ENCODE measurements at places on chromosomes 7 and 10. TPM values are rescaled to one million over a fixed set of nuclear protein-coding genes. Genes with fewer than 3 reads are reported as not detected.

The PCGF6 gene
- 10.4 TPM for total RNA-seq

The PHYH gene
- 16.0 TPM for total RNA-seq

The CHAT gene
- total RNA-seq = not detected

The TMEM229A gene
- not detected for total RNA-seq

The HOXA9 gene
- 17.1 TPM for total RNA-seq

The FAM107B gene
- total RNA-seq = 19.0 TPM

The C10orf120 gene
- total RNA-seq = not detected

The TAC1 gene
- total RNA-seq = not detected

The TRIM56 gene
- total RNA-seq = 16.0 TPM

The SLK gene
- 48.8 TPM for total RNA-seq

The EVX1 gene
- not detected for total RNA-seq

The KLF14 gene
- total RNA-seq = under 0.01 TPM

The TMEM139 gene
- total RNA-seq = not detected

The SH2D4B gene
- not detected for total RNA-seq

The EFCAB10 gene
- total RNA-seq = not detected

The MKX gene
- 6.9 TPM for total RNA-seq

DNA sequence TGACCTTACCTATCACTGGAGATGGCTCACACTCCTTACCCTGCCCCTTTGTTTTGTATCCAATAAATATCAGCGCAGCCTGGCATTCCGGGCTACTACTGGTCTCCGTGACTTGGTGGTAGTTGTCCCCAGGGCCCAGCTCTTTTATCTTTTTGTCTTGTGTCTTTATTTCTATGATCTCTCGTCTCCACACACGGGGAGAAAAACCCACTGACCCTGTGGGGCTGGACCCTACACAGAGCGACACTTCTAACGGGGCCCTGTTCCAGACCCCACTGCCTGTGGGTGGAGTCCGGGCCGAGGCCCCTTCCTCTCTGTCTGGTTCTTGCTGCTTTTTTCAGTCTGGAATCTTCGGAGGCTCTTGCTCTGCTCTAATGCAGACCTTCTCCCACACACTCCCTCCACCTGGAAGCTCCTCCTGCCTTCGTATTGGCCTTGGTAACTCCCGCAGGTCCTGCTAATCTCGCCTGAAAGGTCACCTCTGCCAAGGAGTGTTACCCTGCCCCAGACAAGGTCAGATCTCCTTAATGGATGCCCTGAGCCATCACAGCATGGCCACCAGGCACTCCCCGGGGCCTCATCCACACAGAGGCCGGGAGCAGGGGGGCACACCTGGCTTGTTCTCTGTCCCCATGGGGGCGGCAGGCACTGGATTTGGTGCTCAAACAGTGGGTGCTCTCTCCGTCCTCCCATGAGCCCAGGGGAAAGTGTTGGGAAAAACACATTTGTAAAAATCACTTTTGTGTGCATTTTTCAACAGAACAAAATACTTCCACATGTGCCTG is 531.7 kb downstream of the PTPRN2 start:
- DNase-seq = no peak

- no peak for DNase-seq
Observed at GRCh38 chr7:14892961-14893360, 9.6 kb downstream of the DGKB start.

- DNase-seq = peak; percentile 2
Observed at GRCh38 chr7:29337546-29338116, 143.1 kb downstream of the CHN2 start.

DNA sequence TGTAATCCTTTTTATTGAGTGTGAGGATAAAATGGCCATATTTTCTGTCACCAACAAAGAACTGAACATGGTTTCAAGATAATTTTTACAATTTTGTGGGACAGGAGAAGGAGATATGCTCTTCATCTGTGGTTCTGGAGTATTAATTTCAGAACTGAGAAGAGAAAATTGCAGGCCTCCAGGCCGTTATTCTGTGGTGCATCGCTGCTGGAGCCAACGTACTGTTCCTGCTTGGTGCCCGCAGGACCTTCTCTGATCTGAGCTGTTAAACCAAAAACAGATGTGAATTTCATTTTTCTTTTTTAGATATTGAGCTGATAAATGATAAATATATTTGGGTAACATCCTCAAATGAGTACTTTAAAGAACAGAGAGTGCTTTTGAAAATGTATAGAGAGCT is 63.9 kb downstream of the IKZF1 start:
- no peak for DNase-seq

DNA sequence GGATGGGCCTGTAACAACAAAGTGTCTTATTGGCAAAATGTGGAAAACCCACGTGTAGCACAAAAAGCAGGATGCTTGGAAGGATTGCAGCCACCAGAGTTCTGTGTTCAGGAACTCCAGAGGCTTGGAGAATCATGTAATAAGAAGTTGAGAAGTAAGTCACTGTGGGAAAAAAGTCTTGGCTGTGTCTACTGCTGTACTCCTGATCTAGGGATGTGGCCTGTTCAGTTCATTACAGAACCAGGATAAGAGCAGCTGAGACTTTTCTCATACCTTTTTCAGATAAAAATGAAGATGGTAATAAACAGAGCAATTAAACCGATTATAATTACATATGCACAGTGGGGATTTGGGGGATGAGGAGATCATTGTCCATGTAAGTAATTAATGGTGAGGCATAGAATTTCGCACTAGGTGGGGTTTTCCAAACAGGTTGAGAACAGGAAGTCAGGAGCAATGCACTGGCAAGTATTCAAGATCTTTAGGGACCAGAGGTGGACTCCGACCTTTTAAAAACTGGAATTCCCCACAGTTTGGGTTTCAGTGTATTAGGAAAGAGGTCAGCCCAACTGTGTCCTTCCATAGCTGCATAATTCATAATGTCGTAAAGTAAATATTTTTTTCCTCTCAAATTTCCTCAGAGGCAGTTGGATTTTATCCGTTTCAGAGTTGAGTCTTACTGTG is 281.7 kb downstream of the FRMD4A start:
- peak; percentile 30 for DNase-seq

DNA sequence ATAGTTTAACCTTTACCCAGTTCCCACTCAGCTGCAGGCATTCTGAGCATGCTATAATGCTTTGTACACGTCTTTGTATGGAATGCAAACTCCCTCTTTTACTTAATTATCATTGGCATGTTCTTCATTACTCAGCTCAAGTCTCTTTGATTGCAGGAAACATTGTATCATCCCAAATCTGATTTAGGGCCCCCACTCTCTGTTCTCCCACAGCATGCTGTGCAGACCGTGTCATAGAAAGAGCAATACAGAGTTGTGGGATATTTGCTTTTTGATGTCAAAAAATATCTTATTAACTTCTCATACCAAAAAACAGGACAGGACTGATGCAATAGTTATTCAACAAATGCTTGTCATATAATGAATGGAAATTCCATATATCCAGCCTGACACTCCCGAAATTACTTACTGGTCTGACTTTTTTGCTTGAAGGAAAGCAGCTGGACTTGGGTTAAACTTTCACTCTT is 1081.5 kb upstream of the C7orf33 start:
- no peak for DNase-seq

- DNase-seq = no peak
Observed at GRCh38 chr10:116209781-116210180, 63.2 kb downstream of the GFRA1 start.

GRCh38 chr10:133526957-133527588 is at the start of gene CYP2E1:
CYP2E1 (plus strand) TSS chr10:133527363; CDS start chr10:133527396, 33 bp downstream.
- DNase-seq = no peak

DNA sequence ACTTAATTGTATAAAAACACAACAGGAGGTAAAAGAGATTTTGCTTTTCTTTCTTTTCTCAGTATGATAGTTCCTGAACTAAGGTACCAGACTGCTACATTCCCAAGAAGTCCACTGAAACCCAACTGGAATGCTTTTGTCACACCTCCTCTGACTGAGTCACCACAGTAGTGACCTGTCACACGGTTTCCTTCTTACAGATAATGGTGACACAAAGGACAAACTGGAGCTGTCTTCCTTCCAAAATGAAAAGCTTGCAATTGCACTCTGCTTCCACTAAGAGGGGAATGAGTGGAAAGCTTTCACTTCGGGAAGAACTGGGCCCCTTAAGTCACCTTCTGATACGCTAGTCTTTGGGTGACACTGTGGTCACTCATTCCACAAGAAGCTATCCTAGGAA is 122.2 kb downstream of the KMT2E start:
- DNase-seq = peak; percentile 11

DNA sequence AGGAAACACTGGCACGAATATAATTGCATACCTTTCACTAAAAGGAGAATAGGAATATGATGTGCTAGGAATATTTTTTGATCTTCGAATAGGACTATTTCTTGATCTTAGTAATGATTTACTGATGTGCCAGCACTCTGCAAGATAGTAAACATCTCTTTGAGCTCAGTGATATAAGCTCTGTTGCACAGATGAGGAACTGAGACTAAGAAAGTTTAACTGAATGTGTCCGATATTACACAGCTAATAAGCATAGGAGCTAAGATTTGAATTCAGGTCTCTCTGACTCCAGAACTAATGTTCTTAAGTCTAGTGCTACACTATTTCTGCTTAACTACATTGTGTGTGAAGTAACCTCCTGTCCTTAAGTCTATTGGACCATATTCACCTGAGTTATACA is 98.4 kb upstream of the PTPRZ1 start:
- no peak for DNase-seq

DNA sequence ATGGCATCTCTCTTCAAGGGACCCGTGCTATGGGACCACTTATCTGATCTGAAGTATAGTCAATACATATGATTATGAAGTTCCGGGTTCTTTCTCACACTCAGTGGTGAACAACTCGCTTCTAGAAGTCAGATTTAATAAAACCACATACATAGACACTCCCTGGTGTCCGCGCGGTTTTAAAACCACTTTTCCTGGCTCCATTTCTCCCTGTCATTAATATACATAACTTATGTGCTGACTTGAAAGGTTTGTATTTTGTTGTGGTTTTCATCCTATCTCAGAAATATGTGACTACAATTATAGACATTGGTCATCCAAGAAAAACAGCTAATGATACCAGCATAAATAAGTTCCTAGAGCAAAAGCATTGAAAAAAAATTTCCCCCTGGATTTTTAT is 34.0 kb downstream of the SVIL start:
- no peak for DNase-seq

DNA sequence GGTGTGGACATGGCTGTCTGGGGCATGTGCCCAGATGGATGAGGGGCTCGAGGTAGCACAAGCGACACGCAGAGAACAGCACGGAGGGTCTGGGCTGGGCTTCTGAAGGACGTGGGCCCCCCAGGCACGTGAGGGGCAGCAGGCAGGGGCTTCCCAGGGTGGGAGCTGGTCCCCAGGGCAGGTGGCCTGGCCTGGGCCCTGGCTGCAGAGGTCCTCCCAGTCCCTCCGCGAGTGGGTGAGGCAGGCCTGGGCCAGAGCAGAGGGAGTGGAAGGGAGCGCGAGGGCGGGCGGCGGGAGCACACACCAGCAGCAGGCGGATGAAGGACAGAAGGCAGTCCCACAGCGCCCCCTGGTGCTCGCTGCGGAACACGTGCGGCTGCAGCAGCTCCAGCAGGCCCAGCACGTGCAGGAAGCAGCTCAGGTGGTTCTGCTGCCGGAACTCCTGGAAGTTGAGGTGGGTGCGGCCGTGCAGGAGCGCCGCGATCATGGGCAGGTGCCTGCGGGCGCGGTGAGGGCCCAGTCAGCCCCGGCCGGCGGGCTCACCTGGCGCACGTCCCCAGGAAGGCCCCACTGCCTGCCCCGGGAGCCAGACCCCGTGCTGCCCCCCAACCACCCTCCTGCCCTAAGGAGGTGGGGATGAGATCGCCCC is 14.7 kb upstream of the MICALL2 start:
- peak; percentile 83 for DNase-seq

GRCh38 chr7:69042138-69042537 is 556.1 kb upstream of the AUTS2 start:
- no peak for DNase-seq

DNA sequence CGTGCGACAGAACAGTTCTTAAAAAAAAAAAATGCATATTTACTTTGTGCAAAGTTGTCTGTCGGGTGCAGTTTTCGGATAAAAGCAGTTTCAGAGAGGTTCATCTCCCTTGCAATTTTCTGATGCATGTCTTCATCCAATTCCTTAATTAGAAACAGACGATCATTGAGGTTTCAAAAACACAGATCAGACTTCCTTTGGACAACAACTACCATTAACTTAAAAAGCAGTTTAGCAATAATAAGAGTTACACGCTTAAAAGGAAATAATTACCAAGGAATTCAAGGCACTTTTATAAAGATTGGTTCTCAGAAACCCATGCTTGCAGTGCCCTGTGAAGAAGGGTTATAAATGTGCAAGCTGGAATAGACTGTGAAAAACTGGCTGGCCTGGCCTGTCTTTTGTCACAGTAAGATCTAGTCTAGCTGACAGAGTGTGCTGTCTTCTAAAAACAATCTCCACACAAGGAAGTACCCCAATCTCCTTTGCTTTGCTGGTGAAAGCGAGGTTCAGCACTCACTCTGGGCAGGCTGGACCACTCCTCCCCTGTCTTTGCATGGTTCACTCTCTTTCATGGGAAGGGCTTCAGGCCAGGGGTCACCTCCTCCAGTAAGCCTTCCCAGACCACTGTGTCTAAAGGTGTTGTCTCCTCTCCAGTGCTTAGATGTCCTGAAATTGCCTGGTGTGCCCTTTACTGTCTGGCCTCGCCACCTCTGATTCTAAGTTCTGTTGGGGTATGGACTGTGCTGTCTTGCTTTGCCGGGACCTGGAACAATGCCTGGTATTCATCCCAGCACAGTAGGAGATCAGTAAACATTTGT is 34.8 kb upstream of the HNRNPH3 start:
- DNase-seq = peak; percentile 56

GRCh38 chr10:33418301-33418700 is 83.8 kb upstream of the NRP1 start:
- DNase-seq = no peak

GRCh38 chr10:109341986-109342385 is 581.3 kb downstream of the XPNPEP1 start:
- DNase-seq = no peak

GRCh38 chr7:3150027-3150426 is 106.4 kb upstream of the CARD11 start:
- no peak for DNase-seq

- DNase-seq = no peak
Observed at GRCh38 chr7:55121249-55121648, 102.4 kb downstream of the EGFR start.

DNA sequence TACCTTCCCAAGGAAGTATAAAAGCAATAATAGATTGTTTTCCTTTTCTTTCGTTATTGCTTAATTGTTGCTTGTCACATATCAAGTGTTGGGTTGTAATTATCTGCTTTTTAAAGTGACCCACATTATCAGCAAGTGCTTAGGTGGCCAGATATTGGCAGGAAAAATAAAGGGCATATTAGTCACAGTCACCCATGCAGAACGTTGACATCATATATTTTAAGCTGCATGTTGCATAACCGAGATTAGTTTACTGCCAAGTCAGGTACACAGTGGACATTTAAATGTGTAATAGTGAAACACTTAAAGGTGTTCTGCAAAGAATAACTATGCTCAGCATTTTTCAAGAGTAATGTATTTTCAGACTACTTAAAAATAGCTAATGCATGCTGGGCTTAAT is 11.4 kb downstream of the NEBL start:
- no peak for DNase-seq

DNA sequence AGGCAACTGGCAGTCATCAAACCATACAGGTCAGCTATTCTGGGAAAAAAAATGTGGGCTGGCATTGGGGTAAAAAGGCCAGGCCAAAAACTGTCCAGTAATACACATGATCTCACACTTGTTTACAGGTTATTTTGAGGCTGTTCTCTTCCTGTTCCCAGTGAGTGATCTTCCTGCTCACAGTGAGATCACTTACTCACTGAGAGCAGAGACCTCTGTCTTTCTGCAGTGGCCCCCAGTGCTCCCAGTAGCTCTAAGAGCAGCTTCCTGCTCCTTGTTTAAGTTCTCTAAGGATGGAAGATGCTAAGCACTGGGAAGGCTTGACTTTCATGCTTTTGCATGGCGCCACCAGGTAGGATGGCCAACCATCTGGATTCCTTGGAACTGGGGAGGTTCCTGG is 93.5 kb upstream of the KIAA1217 start:
- DNase-seq = no peak
